ENCODE measurements at places on chromosomes 5 and 9.
A peak's percentile ranks its signal among the peaks of the same experiment; 100 is the strongest.

- no peak for DNase-seq
Measured at GRCh38 chr5:175878021-175878420, 6.6 kb downstream of the CPLX2 start.

DNA sequence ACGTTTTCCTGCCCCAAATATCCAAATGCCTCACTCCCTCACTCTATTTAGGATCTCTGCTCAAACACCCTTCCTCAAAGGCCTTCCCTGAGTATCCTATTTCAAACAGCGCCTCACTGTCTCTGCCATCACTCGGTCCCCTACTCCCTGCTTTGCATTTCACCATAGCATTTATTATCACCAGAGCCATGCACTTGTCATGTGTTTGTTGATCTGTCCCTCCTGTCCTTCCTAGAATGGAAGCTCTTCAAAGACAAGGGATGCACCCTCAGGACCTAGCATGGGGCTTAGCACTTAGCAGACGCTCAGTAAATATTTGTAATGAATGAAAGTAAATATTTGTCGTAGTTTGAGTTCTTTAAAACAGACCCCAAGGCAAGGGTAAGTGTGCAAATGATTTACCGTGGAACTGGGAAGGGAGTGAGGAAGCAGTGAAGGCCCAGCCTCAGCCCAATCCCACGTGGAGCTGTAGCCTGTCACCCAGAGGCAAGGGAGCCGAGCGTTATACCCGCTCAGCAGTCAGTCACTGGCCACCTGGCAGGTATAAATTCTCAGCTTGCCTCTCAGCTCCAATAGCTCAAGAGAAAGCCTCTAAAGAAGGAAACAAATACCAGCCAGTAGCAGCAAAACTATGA, 97.7 kb upstream of the KIF2A start:
- no peak for DNase-seq

- no peak for DNase-seq
Measured at GRCh38 chr9:107390778-107391177, 98.8 kb downstream of the KLF4 start.

DNA sequence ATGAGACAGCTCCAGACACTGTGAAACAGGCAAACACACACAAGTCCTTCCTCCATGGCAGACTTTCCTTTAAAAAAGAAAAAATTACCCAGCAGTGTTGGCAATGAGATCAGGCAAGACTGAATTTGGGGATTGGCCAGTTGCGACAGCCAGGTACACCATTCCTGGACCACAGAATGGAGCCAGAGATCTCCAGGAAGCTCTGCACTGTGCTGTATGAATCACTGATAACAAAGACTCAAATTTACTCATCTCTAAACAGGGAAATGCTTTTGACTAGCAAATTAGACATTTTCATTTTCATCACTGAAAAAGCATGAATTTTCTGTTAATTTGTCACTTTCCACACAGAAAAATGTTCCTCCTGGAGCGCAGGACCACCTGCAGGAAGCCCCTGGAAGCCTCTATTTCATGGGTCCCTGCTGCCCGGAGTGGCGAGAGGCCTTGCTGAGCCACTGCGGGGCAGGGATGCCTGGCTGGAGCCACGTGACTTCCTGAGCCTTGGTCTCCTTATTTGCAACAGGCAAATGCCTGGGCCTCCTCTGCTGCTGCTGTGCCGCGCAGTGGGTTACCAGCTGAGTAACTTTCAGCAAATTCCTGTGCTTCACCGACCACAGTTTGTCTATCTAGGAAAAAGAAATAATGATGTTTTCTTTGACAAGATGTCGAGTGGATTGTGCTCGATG, 185.9 kb upstream of the ZNF618 start:
- no peak for DNase-seq

- no peak for DNase-seq
Measured at GRCh38 chr5:3310541-3311261, 284.9 kb upstream of the IRX1 start.

GRCh38 chr9:38367898-38368297, 24.6 kb upstream of the ALDH1B1 start:
- no peak for DNase-seq

DNA sequence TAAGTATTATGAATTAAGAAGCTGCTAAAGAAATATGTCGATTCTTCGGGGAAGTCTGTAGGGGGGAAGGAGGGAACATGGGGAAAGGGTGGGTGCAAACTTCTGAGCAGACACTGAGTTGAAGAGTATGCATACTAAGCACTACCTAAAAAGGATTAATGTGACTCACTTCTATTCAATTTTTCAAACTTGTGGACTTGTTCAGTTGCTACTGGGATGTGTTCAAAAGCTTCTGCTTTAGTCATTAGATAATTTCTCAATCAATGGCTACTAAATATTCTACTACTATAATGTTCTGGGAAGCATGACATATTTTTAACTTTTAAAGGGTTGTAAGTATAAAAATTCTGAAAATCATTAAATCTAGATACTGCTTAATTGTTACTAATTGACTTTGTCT, 109.7 kb upstream of the FER start:
- DNase-seq: no peak

GRCh38 chr9:121860744-121861143, 209.3 kb downstream of the DAB2IP start:
- no peak for DNase-seq

DNA sequence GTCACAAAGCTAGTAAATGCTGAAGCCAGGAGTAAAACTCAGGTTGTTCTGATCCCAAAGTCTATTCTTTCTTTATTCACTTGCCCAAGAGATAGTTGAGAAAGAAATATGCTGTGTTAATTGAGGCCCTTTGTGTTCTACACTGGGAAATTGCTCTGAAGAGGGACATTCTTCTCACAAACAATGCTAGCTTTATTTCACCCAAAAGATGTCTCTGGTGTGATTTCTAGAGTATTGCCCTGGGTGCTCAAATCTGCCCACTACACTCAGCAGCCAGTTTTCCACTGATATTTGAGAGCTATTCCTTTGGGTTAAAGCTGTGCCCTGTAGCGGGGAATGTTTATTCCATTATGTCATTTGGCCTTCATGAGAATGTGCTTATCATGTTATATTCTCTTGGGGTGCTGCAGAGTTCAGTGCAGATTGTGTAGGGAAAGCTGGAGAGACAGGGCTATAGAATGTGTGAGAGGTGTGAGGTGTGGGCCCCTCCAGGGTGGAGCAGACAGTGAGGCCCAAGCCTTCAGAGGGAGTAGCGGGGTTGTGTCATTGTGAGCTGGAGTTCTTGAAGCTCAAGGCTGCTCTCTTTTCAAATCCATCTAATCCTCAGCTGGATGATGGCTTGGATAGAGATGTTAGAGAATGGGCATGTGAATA, 21.0 kb upstream of the C5orf63 start:
- no peak for DNase-seq

DNA sequence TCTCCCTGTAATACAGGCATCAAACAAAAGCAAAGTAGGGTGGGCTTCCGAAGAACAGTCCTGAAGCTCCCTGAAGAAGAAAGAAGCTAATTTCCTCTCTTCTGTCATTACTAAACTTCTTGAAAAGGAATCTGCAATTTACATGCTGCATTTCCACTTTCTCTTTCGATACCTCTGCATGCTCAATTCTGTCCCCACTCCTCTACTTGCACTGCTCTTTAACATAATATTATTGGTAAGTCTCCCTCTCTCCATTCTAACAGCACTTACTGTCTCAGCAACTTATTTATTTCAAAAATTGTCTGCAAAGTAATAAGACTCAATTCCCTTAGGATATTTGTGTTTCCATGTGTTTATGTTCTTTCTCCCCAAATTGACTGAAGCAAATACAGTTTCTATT, 3.9 kb upstream of the PLPP1 start:
- DNase-seq: peak; percentile 62

DNA sequence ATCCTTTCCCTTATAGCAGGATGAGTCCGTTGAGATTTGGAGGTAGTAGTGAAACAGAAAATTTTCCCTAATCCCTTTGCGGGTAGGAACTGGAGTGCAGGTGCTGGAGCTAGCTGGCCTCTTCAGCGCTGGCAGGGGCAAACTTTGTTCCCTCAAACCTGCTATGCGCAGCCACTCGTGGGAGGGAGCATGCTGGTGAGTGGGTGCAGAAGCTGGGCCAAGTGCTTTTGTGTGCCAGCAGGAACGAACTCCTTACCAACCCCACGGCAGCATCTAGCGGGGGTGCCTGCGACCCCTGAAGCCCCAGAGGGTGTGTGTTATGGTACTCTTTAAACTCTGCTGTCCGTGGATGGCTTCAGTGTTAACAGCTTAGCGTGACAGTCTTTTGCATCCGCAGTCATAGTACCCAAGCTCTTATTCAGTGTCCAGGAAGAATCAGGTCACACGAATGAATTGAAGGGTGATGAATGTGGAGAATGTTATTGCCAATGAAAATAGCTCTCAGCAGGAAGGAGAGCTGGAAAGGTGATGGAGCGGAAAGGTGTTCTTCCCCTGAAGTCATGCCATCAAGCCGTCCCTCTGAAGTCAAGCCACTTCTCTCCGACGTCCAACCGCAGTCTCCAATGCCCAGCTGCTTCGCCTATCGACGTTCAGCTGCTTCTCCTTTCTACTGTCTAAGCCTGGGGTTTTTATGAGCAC, 1445.1 kb upstream of the CDH9 start:
- DNase-seq: no peak

DNA sequence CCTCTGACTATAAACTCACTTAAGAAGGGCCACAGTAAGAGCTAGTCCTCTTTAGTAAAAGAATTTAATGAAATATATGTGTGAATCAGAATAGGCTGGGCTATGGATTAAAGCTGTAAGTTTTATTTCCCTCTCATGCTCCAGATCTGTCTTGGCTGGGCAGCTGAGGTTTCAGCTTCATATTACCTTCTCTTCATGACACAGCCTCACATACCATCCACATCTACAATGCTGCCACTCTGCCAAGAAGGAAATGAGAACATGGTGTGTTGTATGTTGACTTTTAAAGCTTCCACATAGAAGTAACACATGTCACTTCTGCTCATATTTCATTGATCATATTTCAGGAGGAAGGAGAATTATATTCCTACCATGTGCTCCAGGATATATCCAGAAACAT, 776.0 kb upstream of the ACO1 start:
- DNase-seq: no peak

DNA sequence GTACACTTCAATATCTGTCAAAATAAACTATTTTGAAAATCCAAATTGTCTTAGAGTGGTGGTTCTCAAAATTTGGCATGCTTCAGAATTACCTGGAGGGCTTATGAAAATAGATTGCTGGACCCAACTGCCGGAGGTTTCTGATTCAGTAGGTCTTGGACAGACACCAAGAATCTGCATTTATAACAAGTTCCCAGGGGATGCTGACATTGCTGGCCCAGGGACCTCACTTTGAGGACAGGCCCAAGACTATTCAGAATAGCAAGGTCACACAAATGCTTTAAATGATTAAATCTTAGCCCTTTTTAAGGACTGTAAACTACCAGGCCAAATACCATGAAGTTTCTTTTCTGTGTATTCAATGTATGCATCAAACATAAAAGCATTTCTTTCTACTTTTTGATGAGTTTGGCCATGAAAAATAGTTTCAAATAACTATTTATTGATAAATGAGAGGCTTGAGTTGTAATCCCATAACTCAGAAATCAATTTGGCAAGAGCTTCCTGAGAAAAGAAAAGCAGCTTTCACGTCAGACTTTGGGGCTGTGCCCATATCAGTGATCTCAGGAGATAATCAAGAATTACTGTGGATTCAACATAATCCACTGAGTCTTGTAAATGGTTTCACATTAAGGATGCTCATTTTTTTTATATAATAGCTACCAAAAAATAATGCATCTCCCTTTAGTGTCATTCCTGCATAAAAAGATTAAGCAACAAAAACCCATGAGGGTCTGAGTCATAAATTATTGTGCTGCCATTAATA, 191.4 kb downstream of the FRMD3 start:
- no peak for DNase-seq

DNA sequence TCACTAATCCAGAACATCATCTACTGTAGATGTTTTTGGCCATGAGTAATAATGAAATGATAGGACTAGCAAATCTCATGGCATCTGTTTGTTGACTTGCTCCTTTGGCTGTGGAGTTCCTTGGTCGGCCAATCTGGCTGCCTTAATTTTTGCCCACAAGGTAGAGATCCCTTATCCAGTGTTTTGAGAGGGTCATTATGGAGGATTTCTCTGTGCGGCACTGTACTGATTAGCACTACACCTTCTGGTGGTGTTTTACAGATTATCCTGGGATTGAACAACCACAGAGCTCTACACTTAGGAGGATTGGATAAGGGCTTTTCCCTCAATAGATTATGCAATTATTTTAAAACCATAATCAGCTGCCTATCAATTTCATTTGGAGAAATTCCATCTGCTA, 3.2 kb upstream of the ENHO start:
- DNase-seq: no peak

DNA sequence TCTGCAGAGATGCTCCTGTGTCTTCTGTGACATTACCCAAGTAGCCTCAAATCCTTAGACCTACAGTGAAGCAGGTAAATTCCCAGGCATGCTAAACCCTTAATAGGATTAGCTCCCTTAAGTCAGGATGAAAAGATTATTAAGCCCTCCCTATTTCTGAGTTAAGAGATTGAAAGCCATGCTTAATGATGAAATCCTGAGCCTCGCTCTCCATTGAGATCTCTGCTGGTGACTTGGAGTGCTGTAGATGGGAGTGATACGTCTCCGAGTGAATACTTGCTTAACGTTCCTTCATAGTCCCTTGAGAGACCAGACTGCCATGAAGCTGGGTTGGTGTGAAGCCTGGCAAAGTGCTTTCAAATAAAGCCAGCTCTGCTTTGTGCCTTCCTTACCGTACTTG, 34.2 kb downstream of the AOPEP start:
- DNase-seq: no peak

DNA sequence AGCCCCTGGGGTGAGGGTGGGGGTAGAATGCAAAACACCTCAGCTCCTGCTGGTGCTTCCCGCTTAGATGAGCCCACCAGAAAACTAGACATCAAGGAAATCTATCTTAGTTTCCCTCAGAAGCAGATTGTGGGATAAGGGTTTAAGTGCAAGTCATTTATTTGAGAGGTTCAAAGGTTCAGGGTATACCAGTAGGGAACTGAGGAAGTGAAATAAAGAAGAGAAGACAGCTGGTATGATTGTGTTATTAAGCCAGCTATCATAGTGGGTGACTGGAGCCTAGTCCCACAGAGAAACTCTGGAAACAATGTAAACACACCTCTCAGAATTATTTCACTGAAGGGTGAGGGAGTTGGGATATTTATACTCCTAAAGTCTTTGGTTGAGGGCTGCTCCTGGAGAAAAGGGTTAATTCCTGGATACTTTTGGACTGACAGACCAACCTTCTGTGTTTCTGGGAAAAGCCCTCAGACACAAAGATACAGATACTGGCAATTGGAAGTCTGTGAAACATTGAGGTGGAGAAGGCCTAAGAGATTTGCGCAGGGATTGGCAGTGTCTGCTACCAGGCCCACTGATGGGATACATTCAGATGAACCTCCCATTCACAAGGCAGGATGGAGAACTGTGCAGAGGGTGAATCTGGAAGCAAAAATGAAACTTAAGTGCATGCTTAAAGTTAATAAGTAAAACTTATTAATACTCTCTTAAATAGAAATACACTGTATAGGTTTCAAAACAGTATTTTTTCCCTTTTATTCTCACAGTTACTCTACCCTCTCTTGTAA, 6.4 kb upstream of the DCTN4 start:
- DNase-seq: no peak

DNA sequence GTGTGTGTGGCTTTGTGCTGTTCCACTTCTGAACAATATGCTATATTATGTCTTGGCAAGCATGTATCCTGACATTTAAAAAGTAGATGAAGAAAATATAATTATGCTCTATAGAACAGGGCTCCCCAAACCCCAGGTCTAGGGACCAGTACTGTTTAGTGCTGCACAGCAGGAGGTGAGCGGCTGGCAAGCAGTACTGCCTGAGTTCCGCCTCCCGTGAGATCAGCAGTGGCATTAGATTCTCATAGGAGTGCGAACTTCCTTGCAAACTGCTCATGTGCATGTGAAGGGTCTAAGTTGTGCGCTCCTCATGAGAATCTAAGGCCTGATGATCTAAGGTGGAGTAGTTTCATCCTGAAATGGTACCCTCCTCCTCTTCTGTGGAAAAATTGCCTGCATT, 979.1 kb upstream of the CTNND2 start:
- DNase-seq: no peak
